Right atrium auricular region (tissue), 2 donors: ENCODE measurements at places on chromosomes 7 and 10. TPM values are rescaled to one million over a fixed set of nuclear protein-coding genes. Genes with fewer than 3 reads are reported as not detected.
A peak's percentile ranks its signal among the peaks of the same experiment; 100 is the strongest.

DNA sequence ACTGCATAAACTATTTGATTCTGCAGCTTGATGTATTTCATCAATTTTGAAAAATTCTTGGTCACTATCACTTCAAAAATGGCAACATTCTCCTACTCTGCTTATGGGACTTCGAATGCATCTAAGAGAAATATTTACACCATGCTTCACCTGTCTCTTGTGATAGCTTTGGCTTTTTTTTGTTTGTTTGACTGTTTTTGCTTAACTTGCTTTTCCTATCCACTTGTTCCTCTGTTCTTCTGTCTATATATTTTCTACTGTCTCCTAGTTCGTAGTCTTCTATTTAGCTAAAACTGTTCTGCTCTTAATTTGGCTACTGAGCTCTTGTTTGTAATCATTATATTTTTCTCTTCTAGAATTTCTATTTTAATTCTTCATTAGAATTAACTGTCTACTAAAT, 94.4 kb downstream of the INHBA start:
- no peak overlapping the region for H3K4me3 ChIP-seq
- no peaks in the 10 kb centered on the region for H3K27me3 ChIP-seq
- H3K36me3 ChIP-seq, result no peaks in the 10 kb centered on the region
- no peak for DNase-seq
- no peaks in the 10 kb centered on the region for H3K4me1 ChIP-seq
- no peak overlapping the region for H3K27ac ChIP-seq

- H3K36me3 ChIP-seq, result no peaks in the 10 kb centered on the region
- no peak overlapping the region for H3K27ac ChIP-seq
- H3K4me3 ChIP-seq, result no peak overlapping the region
- DNase-seq, result no peak
- no peaks in the 10 kb centered on the region for H3K4me1 ChIP-seq
These were observed 163.6 kb downstream of the KCND2 start for GRCh38 chr7:120436487-120437060.

- H3K27ac ChIP-seq, result peak overlapping the region; percentile 70
- peaks cover 20% of the 10 kb centered on the region for H3K4me1 ChIP-seq
- peaks cover 58% of the 10 kb centered on the region for H3K36me3 ChIP-seq
These were observed 14.8 kb downstream of the PDAP1 start for GRCh38 chr7:99393355-99394187.

GRCh38 chr10:58026036-58026435, 241.7 kb downstream of the IPMK start:
- no peaks in the 10 kb centered on the region for H3K27me3 ChIP-seq
- no peak overlapping the region for H3K27ac ChIP-seq
- no peaks in the 10 kb centered on the region for H3K4me1 ChIP-seq
- no peak for DNase-seq

DNA sequence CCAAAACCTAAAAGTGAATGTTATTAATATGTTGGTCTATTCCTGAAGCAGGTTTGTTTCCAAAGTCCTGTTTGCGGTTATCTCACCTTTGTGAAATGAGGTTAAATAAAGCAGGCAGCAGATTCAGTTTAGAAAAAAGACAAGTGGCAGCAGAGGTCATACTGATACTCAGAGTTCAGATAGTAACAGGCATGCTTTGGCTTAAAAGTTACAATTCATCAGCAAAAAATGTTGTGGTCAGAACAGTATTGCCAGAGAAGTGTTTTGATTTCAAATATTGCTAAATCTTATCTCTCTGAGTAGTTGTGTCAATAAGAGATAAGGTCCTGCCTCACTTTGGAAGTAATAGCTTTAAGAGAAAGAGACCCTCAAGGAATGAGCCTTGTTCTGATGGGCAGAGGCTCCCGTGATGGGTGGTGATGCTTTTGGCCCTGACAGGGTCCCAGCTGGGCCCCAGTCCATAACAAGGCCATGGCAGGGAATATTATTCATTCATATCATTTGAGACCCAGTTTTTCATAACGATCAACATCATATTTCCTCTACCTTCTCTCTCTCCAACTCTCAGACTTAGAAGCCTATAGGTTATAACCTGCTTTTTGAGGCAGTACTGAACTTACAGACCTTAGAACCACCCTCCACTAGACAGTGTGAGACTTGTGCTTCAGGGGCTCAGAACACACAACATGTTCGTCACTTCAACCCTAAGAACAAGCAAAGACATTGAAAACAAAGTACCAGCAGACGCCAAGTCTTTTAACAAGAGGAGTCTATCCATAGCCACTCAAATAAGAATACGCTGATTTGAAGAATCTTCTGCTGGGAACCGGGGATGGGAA, 58.5 kb upstream of the AHR start:
- no peaks in the 10 kb centered on the region for H3K27me3 ChIP-seq
- DNase-seq, result no peak
- no peak overlapping the region for H3K27ac ChIP-seq
- H3K36me3 ChIP-seq, result no peaks in the 10 kb centered on the region
- H3K4me1 ChIP-seq, result no peaks in the 10 kb centered on the region

- peak overlapping the region; percentile 99 for H3K27ac ChIP-seq
- no peaks in the 10 kb centered on the region for H3K27me3 ChIP-seq
- peak overlapping the region; percentile 89 for H3K4me3 ChIP-seq
- peaks cover 46% of the 10 kb centered on the region for H3K4me1 ChIP-seq
- peaks cover 15% of the 10 kb centered on the region for H3K36me3 ChIP-seq
These were observed 2.1 kb upstream of the PBLD start for GRCh38 chr10:68334672-68335467.

- H3K4me1 ChIP-seq, result no peaks in the 10 kb centered on the region
- H3K36me3 ChIP-seq, result no peaks in the 10 kb centered on the region
- no peak for DNase-seq
- no peak overlapping the region for H3K27ac ChIP-seq
- no peaks in the 10 kb centered on the region for H3K27me3 ChIP-seq
These were observed 16.4 kb downstream of the HOXA1 start for GRCh38 chr7:27079234-27079975.

The POMZP3 gene
- total RNA-seq, result 2.2 TPM

The NAT16 gene
- total RNA-seq, result not detected

The COL26A1 gene
- not detected for total RNA-seq

The ERVW-1 gene
- not detected for total RNA-seq
